Thoracic aorta endothelial cell (primary cell): ENCODE measurements at places on chromosomes 5 and 9. TPM values are rescaled to one million over a fixed set of nuclear protein-coding genes. Genes with fewer than 3 reads are reported as not detected.

The SLC36A3 gene
- not detected in 2 replicates for total RNA-seq

The FSD1L gene
- total RNA-seq: 9.3 and 10.5 TPM in 2 replicates

The PCDHB1 gene
- not detected in 2 replicates for total RNA-seq

The MLANA gene
- total RNA-seq: not detected in 2 replicates

The SCGB3A2 gene
- not detected in 2 replicates for total RNA-seq

The PFN3 gene
- not detected in 2 replicates for total RNA-seq

The AK1 gene
- 60.4 and 80.7 TPM in 2 replicates for total RNA-seq

The CAPSL gene
- total RNA-seq: not detected in 2 replicates

The DCP2 gene
- 62.5 and 69.7 TPM in 2 replicates for total RNA-seq

The MYOZ3 gene
- total RNA-seq: under 0.01 and 0.22 TPM in 2 replicates

The PCDHGC4 gene
- total RNA-seq: 1.3 and 1.9 TPM in 2 replicates

The CTXN3 gene
- total RNA-seq: not detected in 2 replicates

The TRAF1 gene
- total RNA-seq: 1.1 and 1.3 TPM in 2 replicates

The FOXD4 gene
- total RNA-seq: 0.14 and 0.27 TPM in 2 replicates

The IL9 gene
- total RNA-seq: not detected in 2 replicates

The NAIP gene
- 5.2 and 11.8 TPM in 2 replicates for total RNA-seq

The ST6GALNAC6 gene
- total RNA-seq: 29.4 and 30.4 TPM in 2 replicates

The PLAA gene
- total RNA-seq: 55.4 and 65.0 TPM in 2 replicates
